ENCODE measurements at places on chromosomes 12 and 14.

DNA sequence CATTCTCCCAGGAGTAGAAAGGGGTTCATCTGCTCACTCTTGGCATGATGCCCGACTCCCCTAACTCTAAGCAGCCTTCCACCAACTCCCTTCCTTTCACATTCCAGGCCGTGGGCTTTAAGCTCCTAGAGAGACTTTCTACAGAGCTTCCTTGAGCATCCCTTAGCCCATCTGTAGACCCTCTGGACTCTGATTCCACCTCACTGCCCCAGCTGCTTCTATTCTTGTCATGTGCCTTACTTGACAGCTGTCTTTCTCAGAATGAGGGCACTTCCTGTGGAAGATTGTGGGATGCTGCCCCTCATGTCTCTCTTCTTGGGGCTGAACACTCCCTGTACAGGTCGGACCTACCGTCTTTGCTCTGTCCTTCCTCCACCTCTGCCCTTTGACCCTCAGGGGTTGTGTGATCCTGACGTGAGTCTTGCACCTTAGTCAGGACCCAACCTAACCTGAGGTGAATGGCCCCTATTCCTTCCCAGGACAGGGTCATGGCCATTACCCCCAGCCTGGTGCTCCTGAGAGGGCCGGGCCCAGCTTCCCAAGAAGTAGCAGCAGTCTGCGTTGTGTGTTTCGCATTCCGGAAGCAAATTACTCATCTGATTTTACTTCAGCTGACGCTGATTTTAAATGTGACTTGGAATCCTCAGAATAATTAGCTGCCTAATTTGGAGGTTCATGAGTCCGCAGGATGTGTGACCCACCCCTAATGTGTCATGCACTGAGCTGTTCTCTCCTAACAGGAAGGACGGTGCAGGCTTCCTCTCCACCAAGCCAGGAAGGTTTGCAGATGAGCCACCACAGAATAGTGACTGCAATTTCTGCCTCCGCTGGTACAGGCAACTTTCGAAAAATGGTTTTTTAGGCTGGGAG lies 2.7 kb upstream of the GALNT6 start:
- no peak for DNase-seq

GRCh38 chr12:93880853-93881522 lies 203.8 kb downstream of the CRADD start:
- DNase-seq: no peak

GRCh38 chr14:56339855-56340701 lies 221.9 kb downstream of the PELI2 start:
- DNase-seq: peak; percentile 83

GRCh38 chr12:49547090-49547690 lies 8.4 kb downstream of the KCNH3 start:
- no peak for DNase-seq

DNA sequence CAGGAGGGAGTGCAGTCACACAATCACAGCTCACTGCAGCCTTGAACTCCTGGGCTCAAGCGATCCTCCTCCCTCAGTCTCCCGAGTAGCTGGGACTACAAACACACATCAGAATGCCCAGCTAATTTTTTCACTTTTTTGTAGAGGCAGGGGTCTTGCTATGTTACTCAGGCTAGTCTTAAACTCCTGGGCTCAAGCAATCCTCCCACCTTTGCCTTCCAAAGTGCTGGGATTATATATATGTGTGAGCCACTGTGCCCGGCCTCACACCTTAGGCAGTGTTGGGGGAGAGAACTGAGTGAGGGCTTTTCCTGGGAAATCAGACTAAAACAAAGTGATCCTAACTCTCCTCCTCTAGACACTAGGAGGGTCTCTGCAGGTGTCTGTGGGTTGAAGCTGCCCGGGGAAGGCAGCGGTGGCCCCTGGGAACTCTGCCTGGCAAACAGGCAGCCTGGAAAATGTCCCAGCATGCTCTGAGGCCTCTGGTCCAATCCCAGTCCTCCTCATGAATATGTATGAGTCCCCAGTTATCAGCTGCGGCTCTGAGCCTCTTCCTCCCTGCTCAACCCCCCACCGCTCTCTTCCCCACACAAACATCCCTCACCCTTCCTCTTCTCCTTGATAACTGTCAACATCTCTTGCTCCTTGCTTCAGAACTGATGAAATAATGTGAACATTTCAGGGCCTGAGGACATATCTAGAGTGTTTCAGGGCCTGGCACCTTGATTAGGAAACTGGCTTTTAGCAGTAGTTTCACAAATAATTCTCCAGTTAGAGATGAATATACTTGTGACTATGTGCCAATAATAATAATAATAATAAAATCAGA lies 7.9 kb upstream of the NAA25 start:
- DNase-seq: peak; percentile 70

DNA sequence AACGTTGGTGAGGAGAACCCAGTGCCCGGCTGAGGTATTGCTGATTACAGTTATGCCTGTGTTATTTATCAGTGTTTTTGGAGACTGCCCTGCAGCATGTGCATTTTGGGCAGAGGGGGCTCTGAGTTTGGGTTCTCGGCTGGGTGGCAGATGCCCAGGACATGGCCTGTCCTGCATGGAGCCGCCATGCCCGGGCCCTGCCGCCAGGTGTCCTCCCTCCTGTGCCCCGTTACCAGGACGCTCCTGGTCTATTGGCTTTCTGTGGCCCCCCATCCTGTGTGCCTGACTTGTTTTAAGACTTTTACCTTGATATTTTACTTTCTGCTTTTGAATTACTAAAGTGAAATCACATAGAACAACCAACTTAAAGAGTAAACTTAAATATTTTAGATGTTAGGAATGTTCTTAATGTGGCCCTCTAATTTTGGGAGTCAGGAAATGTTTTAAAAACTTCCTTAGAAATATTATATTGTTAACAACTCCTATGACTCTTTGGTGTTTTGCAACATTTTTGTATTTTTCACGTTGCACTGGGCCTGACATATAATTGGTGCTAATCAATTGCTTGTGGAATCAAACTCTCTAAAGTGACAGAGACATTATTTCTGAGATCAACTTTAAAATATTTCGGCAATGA lies 51.8 kb downstream of the PRIMA1 start:
- DNase-seq: no peak

GRCh38 chr14:50805396-50805795 lies 25.6 kb downstream of the NIN start:
- no peak for DNase-seq

DNA sequence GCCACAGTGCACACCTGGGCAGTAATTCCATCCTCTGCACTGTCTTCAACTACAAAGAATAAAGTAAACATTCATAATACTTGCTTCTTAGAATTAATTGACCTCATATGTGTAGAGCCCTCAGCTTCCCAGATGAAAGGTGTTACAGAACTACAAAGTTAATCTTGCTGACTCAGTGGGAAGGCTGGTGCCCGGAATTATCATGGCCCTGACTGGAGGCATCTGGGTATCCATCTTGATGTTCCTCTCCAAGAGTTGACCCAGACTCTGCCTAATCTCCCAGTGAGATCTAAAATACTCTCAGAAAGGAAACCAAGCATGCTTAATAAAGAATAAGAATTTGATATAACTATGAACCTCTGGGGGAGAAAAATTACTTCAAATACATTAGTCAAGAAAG lies 147.0 kb upstream of the ARID2 start:
- DNase-seq: no peak

DNA sequence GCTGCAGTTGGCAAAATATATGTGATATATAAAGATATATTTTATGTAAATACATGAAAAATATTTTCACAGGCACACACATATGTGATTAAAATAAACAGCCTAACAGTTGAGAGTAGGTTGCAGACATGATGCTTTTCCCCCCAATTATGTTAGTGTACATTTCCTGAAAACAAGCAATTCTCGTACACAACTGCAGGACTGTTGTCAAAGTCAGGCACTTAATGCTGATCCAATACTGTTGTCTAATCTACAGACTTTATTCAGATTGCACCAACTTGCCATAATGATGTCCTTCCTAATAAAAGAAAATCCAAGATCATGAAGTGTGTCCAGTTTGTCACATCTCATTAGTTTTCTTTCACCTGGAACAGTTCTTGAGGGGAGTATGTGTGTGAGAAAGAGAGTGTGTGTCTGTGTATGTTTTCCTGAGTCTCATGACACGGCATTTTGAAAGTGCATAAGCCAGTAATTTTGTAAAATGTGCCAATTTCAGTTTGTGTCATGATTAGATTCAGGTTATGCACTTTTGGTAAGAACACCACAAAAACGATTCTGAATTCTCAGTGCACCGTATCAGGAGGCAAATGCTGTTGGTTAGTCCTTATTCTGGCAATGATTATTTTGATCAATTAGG lies 16.5 kb upstream of the SEL1L start:
- DNase-seq: no peak

DNA sequence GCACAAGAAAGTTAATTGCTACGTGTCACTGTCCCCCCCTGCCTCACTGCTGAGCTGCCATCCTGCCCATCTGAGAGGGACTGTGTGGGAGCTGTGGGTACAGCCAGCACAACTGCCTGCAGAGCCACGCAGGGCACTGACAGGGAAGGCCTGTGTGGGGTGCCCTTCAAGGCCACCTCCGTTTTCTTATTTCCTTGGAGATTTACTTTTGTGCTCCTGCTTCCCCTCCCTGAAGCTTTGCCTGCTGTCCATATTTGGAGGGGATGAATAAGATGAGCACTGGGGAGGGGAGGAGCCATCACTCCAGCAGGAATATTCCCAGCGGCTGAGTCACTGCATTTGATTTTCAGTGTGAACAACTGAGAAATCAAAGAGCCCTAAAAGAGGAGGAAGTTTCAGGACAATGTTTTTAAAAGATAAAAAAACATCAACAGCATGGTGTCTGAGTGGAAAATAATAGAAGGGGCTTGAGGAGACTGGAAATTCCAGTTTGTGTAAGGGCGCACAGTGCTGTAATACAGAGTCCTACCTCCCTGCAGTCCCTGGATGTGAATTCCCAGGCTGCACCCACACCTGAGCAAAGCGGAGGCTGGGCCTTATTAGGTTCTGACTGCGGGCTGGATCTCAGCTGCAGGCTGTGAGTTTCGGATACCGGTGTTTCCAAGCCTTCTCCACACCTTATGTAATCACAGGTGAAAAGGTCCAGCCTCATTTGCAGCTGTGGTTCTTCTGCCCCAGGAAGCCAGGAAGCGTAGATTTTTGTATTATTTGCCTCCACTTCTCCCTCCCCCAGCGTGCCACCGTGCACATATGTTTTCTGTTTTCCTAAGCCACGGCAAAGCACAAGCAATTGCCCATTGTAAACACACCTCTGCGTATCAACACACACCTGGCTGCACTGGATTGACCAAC lies 192.6 kb upstream of the BCL2L14 start:
- DNase-seq: no peak

DNA sequence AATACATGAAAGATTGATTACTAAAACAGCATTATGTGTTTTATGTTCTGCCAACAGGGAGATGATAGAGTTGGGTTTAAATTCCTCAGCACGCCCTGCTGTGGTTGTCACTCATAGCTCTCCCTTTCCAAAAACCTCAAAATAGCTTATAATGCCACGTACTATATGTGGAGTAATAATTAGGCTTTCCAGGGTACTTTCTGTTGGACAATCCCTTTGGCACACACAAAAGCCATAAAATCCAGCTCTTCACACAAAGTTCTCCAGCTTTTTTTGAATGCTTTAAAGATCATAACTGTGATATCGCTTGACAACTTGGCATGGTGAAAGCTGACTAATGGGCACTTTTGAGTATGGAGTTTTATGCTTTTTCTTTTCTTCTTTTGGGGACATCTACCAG lies 145.3 kb upstream of the DCN start:
- no peak for DNase-seq

- no peak for DNase-seq
Observed at GRCh38 chr12:67147030-67147429, 122.1 kb upstream of the CAND1 start.

GRCh38 chr12:25253371-25254068 lies 2.8 kb upstream of the KRAS start:
- no peak for DNase-seq

GRCh38 chr14:104732931-104733681 lies 9.1 kb downstream of the ADSS1 start:
- DNase-seq: no peak

DNA sequence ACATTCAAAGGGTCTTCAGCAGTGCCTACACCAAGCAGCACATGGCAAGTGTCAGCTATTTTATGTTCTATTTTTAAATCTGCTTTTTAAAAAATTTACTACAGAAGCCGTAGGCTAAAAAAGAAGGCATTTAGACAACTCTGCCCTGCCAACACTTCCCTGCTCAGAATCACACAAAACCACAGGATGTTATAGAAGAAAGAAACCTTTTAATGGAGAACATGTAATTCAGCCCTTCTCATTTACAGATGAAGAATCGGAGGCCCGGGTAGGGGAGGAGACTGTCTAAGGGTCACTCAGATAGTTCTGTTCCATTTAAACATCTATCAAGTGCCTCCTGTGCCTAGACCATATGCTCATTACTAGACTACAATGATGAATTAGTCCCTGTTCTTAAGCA lies 171.8 kb upstream of the NTF3 start:
- no peak for DNase-seq

DNA sequence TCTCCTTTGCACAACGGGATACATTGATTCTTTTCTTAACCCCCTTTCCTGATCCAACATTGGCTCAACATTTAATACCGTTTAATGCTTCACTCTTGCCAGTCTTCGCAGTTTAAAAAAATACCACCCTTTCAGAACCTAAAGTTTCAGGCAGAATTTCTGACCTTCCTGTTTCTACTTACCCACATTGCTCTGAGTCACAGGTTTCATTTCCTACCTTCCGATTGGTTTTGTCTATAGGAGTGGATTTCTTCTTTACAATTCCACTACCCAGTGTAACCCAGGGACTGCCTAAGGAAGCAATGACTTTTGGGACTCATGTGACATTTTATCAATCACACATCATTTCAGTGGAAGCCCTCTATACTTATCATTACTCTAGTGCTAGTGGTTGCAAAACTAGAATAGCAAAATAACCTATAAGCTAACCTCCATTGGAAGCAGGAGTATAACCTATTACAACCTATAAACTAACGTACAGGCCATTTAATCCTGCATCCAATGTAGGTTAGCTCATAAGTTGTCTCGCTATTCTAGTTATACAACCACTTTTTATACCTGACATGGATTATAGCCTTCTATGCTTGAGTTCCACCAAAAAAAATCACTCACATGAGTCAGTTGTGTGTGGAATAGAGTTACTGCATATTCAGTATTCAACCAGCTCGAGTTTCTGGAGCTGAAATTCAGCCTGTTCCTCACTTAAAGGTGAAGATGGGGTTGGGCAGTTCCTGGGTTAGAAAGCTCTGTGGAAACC lies 64.9 kb upstream of the KITLG start:
- no peak for DNase-seq

GRCh38 chr14:23492618-23493272 lies 23.2 kb downstream of the NGDN start:
- no peak for DNase-seq

- no peak for DNase-seq
Observed at GRCh38 chr12:105736498-105736897, 402.3 kb downstream of the NUAK1 start.

- no peak for DNase-seq
Observed at GRCh38 chr12:20865873-20866272, 55.4 kb downstream of the SLCO1B3 start.
